ENCODE measurements at places on chromosomes 3 and 15. TPM values are rescaled to one million over a fixed set of nuclear protein-coding genes. Genes with fewer than 3 reads are reported as not detected.
A peak's percentile ranks its signal among the peaks of the same experiment; 100 is the strongest.

- no peak for DNase-seq
Measured at GRCh38 chr3:2967871-2968270, 142.3 kb downstream of the IL5RA start.

- DNase-seq = no peak
Measured at GRCh38 chr15:56917652-56918045, 795 bp upstream of the TCF12 start.

DNA sequence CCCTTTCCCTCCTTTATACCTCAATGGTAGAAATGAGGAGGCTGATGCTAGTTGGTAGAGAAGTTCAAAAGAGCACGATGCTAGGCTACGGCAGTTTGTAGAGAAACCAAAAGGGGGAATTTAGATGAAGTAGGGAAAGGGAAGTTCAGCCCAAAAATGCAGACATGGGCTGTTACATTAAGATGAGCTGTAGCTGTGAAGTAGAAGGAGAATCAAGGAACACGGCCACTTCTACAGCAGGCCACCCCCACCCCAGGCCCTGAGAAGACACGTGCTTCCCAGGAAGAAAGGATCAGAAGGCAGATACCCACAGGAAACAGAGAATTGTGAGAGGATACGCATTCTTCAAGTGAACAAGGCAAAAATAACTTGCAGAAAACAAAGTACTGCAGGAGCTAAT, 2.1 kb upstream of the PARP14 start:
- DNase-seq = no peak

- no peak for DNase-seq
Measured at GRCh38 chr3:32245200-32245599, 6.7 kb downstream of the CMTM8 start.

DNA sequence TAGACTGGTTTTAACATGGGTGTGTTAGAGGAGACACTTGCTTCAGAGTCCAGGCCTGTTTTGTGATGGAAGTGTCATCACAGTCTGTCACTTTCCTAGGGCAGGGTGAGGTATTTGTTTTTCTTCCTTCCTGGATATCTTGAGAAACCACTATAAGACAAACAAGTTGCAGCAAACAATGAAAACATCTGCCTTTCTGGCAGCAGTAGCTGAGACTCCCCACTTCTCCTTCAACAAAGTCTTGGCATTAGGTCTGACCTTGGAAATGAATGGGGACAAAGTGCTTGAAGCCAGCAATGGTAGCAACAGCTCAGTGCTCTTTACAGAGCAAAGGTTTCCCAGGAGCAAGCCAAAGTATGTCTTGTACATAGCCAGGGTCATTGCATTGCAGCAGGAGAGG, 64.6 kb downstream of the CD200 start:
- DNase-seq = no peak

Gene GMNC
- not detected for total RNA-seq

Gene KBTBD12
- total RNA-seq = 5.5 TPM

Gene SPSB4
- total RNA-seq = 0.47 TPM

Gene NOX5
- 0.89 TPM for total RNA-seq

Gene GOLGA8R
- total RNA-seq = 9.9 TPM

Gene SERINC4
- 0.34 TPM for total RNA-seq

- no peak for DNase-seq
Measured at GRCh38 chr3:122785231-122785630, 8.4 kb downstream of the HSPBAP1 start.

- no peak for DNase-seq
Measured at GRCh38 chr3:107411056-107411455, 33.8 kb downstream of the CCDC54 start.

DNA sequence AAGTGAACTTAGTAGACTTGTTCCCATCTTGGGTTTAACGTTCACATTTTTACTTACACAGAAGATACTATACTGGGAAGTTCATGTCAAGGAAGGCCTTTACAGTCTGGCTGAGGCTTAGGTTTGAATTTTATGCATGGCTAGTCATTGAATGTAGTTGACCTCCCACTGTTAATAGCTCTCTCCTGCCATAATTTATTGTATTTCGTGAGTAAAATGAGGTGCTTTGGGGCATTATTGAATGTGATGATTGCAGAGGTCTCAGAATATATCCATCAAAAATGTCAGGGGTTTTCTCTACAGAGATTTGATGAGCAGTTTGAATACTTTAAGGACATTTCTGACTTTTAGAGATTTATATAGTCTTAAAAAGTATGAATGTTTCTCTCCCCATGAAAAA, 356.6 kb upstream of the GRM7 start:
- no peak for DNase-seq

DNA sequence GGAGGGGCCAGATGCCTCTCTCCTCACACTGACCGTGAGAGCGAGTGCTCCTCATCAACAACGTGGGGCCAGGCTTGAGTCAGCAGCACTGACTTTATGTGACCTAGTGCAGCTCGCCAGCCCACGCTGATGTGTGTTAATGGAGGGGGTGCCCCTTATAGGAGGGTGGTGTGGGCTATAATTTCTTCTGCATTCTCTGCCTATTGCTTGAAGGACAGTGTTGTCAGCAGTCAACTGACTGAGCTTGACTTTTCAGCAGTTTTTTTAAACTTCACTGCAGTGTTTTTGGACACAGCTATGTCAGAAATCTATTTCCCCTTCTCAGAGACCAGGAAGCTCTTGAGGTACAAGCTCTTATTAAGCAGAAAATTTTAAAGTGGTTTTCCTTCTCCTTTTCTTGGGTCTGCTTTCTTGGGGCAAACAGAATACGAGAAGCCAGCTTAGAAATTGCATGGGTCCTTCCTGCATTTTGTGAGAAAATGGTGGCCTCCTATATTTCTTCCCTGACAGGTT, 304.8 kb upstream of the CTDSPL start:
- DNase-seq = no peak

Gene ZMAT3
- 16.7 TPM for total RNA-seq

DNA sequence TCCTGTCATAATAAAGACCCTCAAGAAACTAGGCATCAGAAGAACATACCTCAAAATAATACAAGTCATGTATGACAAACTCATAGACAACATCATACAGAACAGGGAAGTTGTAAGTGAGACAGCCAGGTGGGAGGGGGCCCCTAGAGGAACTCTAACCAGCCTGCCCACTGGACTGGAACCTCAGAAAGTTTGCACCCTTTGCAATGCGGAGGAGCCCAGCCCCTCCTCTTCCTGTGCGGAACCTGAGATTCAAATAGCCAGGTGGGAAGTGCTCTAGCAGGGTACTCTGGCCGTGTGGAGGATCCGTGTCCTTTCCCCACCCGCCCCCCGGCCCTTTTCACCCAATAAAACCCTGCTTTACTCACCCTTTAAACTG, 387.0 kb upstream of the CBLB start:
- DNase-seq = no peak

GRCh38 chr3:178558637-178559036, 22.4 kb downstream of the KCNMB2 start:
- no peak for DNase-seq

DNA sequence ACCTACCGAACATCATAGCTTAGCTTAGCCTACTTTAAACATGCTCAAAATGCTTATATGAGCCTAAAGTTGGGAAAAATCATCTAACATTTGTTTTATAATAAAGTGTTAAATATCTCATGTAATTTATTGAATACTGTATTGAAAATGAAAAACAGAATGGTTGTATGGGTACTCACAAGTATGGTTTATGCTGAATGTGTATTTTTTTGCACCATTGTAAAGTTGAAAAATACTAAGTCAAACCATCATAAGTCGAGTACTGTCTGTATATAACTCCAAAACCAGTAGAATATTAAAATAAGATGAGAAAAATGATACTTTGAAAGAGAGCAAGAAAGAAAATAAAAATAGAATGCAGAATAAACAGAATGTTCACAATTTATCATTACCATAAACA, 115.7 kb downstream of the ZNF280D start:
- DNase-seq = no peak

DNA sequence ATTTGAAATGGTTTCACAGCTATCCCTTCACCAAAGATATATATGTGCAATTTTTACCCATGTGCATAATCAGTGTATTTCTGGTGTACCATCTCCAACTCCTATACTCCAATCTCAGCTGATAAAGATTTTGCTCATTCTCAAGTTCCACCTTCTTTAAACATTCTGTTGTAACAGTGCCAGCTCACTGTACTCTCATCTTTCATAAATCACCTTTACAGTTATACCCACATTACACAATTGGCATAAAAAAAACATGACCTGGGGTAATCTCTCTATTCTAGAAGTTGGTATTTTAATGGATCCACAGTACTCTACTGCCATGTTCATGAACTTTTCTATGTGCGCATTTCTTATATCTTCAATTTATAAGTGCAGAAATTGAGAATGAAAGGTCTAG, 339.9 kb upstream of the DPH6 start:
- no peak for DNase-seq

DNA sequence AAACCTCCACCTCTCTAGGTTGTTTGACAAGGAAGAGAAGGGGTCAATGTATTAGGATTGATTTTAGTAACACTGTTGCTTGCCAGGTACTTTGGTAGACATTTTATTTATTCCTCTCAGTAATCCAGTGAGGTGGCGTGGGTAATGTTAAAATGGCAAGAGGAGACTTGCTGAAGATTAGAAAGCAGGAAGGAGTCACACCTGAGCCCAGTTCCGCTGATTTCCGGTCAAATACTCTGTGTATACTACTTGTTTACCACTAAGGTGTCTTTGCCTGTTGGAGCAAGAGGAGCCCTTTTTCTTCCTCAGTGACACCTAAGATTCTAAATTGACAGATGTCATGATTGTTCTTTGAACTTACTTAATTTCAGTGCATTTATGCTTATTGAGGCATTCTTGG, 1.7 kb downstream of the OXNAD1 start:
- no peak for DNase-seq

- DNase-seq = no peak
Measured at GRCh38 chr3:175150812-175151401, 291.8 kb downstream of the NAALADL2 start.

DNA sequence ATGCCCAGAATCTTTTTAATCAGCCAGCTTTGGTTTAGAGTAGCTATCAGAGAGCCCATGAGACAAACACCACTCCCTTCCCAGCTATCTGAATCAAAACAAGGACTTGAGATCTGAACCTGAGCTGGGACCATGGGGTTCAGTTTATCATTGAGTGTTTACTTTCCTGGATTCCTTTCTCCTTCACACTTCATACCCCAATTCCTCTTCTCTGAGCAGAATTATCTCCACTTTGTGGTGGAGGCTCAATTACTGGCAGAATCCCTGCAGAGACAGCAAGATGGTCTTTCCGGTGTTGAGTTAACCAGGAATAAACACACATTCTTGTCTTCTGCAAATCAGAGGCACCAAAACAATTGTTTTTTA, 102.4 kb downstream of the RPL22L1 start:
- DNase-seq = no peak

Gene CYP11A1
- 2.4 TPM for total RNA-seq

GRCh38 chr15:100341239-100341749, 481 bp downstream of the ADAMTS17 start:
- no peak for DNase-seq

Gene LRRN1
- total RNA-seq = 4.7 TPM

DNA sequence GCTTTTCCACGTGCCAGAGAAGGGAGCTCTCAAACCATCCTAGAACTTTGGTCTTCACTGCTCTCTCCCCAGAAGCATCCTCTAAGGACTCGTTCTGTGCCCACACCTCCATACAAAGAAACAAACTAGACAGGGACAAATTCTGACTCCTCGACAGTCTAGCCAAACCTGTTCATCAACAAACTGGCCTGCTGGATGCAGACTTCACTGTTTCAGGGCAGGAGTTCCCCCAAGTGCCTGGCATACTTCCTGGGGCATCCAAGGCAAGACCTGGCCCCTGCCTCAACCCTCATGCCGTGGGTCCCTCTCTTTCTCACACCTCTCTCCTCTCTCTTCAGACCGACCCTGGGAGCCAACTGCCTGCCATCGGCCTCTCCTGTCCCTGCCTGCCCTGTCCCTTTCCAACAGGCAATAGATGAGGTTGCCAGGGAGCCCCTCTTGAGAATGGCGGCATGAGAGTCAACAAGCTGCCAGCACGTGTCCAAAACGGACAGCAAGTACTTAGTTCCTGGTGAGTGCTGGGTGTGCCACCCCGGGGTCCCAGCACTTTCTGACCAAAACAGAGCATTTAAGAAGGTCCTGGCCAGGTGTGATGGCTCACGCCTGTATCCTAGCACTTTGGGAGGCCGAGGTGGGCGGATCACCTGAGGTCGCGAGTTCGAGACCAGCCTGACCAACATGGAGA, 79.1 kb upstream of the HES1 start:
- DNase-seq = peak; percentile 59

DNA sequence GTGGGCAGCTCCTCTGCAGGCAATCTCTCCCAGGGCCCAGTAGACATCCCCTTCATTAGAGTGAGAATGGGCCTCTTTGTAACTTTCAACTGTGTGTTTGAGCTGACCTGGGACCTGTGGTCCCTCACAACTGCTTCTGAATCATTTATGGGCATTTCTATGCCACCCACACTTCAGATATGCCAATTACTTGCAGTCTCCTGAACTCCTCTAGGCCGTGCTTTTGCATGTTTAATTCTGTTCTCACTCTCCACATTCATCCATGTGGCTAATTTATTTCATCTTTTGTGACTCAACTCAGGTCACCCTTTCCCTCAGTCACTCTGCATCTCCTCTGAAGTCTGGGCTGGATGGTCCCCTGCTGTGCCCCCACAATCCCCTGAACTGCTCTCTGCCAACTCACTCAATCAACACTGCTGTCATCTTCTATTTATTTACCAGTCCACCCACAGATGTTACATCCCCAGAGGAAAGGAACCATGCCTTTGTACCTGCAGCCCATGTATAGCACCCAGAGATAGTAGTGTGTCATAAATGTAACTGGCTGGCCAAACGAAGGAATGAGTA, 364.7 kb downstream of the EPHB1 start:
- DNase-seq = no peak

Gene ETV5
- total RNA-seq = 10.0 TPM

DNA sequence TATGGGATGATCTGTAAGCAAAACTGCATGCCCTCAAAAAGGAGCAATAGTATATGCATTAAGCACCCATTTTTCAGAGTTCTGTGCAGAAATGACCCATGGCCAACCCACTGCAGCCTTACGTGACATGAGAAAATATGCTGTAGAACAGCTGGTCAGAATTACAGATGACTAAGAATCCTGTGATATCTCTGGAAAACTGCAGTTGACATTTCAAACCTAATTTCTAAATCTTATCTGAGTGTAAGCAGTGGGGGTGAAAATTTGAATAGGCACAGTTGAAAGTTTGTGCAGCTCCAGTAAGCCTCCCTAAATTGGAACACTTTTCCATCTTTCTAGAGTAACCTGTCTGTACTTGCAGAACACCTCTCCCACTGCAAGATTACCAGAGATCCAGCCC, 28.7 kb upstream of the COL6A6 start:
- no peak for DNase-seq

Gene CCR8
- not detected for total RNA-seq
